Karpas-422 (cell line): ENCODE measurements at places on chromosomes 3 and 15.

DNA sequence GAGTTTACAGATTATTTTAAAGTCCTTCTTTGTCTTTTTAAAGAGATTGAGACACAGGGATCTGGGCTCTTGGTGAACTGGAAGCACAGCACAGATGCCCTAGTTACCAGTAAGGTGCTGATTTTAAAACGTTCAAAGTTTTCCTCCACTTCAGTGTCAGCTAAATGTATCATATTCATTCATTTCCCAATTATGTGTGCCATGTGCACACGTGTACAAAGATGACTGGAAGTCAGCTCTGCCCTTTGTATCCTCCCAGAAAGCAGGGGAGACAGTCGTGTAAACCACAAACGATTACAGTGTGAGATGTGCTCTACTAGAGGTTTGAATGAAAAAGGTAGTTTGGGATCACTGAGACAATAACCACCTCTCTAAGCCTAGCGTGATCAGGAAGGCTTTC, 730 bp downstream of the ZKSCAN7 start:
- peak; percentile 50 for DNase-seq

- DNase-seq = peak; percentile 90
These were observed 18.9 kb upstream of the TGM5 start for GRCh38 chr15:43285609-43286037.

- no peak for DNase-seq
These were observed 217.4 kb upstream of the CD96 start for GRCh38 chr3:111324645-111325044.

DNA sequence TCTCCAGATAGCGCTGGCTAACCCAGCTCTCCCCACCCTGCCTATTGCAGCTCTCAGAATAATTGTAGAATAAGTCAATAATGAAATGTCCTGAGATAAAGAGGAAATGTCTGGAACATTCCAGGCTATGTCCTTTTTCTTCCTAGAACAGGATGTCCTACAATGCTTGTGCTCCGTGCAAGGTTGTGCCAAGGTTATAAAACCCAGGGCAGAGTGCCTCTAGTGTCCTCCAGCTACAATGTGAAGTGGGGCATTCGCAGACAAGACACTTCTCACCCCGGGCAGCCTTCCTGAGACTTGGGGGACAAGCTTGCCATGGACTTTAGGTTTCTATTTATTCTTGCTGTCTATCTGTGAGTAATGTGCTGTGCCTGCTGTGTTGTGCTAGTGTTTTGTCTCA, 900.6 kb downstream of the TUSC7 start:
- no peak for DNase-seq

DNA sequence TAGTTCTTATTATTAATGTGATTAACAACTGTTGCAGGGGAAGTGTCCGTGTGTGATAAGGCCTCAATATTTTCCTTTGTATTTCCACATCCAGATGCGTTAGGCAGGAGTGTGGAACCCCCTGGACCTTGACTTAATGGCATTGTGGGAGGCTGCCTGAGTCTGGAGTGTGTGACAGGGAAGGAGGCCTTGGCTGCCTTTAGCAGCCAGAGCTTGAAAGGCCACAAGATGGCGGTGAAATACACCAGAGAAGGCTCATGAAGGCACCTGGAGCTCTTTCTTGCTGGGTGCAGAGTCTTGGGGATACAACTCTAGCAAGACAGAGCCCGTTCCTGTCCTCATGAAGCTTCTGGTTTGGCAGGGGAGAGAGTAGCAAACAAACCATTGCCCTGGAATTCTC, 36.9 kb downstream of the POLR2M start:
- no peak for DNase-seq

DNA sequence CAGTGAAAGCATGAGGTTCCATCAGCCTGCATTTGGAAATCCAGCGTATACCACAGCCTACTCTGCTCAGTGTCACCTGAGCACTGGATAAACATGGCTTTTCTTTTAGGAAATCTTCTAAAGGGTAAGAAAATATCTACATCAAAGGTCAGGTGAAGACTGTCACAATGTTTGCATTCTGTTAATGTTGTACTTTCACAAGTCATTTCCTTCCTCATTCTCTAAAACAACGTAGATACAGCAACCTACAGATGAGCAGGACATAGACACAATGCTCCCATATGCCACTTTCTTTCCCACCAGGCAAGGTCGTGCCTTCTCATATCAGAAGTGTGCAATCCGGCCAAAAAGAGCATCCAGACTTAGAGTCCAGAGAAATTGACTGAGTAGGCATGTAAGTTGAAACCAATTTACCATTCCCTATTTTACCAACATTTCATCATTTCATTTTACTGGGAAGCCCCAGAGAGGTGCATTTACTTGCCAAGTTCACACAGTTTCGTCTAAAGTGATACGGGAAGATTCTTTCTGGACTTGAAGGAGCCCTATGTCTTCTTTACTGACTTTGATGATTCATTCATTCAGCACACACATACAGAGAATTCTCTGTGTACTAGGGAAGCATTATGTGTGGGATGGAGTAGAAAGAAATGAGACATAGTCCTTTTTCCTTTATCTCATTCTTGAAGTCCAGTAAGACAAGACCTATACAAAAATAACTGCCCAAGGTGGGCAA, 30.6 kb upstream of the LPP start:
- peak; percentile 81 for DNase-seq

DNA sequence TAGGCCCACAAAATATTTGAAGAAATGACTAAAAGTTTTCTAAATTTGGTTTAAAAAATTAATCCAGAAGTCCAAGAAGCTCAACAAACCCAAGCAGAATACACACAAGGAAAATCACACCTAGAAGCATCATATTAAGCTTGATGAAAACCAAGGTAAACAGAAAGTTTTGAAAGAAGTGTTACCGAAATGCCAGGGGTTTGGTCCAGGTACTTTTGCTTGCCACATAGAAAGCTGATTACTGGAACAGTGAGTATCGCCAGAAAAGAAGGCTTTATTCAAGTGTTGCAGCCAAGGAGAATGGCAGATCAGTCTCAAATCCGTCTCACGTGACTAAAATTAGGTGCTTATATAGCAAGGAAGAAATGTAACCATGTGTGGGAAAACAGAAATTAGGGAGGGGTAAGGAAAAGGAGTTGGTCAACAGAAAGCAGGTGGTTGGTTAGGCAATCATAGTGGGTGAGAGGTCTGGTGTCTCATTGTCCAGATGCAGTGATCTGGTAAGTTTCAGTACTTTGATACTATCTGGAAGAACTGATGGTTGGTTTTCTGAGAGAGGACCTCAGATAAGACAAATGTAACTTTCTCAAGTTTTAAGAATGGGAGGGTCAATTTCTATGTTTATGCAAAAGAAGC, 96.9 kb upstream of the MYRIP start:
- no peak for DNase-seq

DNA sequence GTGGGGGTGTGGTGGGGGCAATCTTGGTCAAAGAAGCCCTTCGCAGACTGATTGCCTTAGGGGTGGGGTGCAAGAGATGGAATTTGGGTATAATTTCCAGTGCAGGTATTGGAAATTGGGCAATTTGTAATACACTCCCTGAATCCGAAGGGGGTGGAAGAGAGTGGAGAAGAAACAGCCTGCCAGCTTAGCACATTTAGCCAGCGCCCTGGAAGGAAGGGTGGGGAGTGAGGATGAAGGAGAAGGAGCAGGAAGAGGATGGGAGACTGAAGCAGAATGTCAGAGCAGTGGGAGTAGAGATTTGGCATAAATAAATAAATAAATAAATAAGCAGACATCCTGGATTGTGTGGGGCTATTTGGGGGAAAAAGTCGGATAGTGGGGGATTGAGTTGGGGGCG, 1.6 kb downstream of the GAP43 start:
- DNase-seq = no peak

- DNase-seq = peak; percentile 44
These were observed 86.1 kb upstream of the SERPINI2 start for GRCh38 chr3:167559924-167560323.

GRCh38 chr15:47720555-47720954, 3.2 kb downstream of the SEMA6D start:
- no peak for DNase-seq

GRCh38 chr15:74857082-74857655, 14.2 kb upstream of the ULK3 start:
- DNase-seq = peak; percentile 69

GRCh38 chr3:15277861-15278500, 54.4 kb downstream of the SH3BP5 start:
- DNase-seq = no peak

DNA sequence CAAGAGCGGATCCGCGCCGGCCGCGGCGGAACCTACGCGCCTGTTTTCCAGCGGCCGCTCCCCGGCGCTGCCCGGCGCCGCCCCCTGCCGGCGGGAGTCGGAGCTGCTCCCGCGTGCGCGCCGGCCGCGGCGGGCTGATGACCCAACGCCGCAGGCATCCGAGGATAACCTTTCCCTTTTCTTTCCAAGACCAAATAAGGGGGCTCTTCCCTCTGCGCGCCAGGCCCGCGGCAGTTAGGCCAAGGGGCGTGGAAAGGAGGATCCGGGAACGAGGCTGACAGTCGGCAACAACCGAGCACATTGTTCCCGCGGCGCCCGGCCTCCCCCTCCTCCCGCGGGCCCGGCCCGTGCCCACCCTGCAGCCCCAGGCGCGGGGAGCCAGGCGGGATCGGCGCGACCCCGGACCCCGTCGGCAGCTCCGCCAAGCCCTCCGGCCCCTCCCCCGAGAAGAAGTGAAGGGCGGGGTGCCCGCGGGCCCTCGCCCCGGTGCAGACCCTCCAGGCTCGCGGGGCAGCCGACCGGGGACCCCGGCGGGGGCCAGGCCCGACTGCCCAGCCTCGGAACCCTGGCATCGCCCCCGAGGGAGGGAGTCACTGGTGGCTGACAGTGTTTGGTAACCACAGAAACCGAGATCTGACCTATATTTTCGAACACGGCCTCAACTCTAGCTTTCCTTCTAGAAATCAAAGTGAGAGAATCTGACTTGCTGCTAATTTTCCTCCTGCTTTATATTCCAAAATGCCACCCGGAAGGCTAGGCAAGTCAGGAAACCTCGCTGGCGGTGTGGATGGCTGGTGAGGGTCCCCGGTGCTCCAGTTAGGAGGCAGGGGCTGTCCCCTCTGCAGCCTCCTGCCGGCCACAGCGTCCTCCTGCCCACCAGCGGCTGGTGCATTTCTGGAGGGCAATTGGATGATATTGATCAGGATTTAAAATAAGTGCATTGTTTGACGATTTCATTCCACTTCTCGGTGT, 45.6 kb upstream of the SYNM start:
- DNase-seq = no peak

- no peak for DNase-seq
These were observed 27.1 kb downstream of the CCNB2 start for GRCh38 chr15:59131969-59132562.

GRCh38 chr3:137103739-137104138, 146.0 kb downstream of the IL20RB start:
- DNase-seq = no peak

DNA sequence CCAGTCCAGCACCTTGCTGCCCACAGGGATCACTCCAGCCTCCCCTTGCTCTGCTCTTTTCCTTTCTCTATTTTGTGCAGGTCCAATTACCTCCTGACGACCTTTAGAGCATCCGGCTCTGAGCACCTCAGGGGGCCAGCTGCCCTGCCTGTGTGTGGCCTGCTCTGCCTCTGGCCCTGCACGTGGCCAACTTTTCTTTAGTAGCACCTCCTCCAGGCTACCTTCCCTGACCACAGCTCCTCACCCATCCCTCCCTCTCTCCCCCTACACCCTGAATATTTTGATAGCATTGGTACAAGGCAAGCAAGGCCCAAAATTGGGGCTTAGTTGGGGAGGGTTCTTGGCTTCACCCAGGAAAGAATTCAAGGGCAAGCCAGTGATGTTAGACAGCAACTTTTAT, 66.9 kb upstream of the PRR20G start:
- no peak for DNase-seq

DNA sequence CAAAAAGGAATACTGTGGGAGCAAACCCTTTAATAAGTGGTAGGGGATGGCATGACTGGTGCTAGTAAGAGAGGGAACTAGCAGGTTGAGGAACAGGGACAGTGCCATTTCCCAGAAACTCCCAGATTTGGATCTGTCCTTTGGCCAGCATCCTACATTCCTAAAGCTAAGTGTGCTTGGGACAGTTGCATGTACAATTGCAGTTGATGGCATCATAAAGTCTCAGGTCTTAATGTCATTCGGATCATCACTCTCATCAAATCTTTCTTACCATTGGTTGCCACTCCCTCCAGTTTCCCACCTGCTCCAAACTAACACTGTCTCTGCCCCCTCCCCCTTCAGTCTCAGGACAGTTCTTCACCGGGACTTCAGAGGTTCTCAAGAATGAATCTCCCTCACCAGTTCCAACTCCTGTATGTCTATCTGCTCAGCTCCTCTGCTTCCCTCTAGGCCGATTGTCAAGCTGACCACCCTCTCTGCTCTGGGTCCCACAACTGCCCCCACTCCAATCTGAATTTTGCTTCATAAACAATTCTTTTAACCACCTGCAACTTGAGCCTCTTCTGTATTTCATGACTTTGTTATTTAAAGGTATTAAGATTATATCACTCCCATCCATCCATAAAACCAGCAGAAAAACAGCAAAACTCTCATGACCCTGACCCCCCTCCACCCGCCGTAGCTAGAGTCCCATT, 260.8 kb downstream of the CGGBP1 start:
- no peak for DNase-seq

- no peak for DNase-seq
These were observed 130.2 kb downstream of the IL1RAP start for GRCh38 chr3:190644035-190644434.

DNA sequence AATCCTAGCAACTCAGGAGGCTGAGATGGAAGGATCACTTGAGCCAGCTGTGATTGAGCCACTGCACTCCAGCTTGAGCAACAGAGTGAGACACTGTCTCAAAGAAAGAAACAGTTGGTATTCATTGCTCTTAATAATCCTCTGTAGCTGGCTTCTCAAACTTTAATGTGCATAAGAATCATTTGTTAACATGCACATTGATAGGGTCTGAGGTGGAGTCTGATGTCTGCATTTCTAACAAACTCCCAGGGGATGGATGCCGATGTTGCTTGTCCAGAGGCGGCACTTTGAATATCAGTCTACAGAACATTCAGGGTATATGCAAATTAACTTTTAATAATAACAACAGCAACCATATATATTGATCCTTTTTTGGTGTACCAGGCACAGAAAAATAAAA, 39.9 kb downstream of the NKIRAS1 start:
- DNase-seq = no peak

DNA sequence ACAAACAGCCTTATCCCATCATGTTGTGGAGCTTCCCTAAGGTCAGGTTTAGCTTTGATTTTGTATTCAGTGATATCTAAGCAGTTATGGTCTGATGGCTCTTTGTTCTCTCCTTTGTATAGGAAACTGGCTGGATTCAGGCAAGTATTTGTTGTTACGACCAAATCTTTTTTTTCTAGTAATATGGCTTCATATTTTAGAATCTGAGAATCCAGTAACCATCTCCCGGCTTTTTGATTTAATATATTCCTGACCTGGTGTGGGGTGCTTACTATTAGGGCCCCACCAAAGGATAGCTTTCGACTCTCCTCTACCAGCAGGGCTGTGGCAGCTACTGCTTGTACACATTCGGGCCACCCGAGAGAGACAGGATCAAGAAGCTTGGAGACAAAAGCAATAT, 23.0 kb downstream of the ARL8B start:
- DNase-seq = no peak

DNA sequence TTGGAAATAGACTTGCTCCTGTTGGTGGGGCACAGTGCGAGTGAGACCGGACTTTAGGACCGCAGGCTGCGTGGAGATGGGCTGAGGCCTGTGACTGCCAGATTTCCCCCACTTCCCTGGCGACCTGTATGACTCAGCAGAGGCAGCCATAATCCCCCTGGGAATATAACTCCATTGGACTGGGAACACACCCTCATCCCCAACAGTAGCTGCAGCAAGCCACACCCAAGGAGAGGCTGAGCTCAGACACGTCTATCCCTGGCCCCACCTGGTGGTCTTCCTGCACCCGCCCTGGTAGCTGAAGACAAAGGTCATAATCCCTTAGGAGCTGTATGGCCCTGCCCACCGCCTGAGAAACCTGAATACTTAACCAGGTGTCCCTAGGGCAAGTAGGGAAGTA, 42.6 kb downstream of the DZIP1L start:
- DNase-seq = no peak
